ENCODE measurements at places on chromosomes 13 and 19.

- DNase-seq: no peak
These were observed 178.2 kb downstream of the ENOX1 start for GRCh38 chr13:43608400-43609137.

DNA sequence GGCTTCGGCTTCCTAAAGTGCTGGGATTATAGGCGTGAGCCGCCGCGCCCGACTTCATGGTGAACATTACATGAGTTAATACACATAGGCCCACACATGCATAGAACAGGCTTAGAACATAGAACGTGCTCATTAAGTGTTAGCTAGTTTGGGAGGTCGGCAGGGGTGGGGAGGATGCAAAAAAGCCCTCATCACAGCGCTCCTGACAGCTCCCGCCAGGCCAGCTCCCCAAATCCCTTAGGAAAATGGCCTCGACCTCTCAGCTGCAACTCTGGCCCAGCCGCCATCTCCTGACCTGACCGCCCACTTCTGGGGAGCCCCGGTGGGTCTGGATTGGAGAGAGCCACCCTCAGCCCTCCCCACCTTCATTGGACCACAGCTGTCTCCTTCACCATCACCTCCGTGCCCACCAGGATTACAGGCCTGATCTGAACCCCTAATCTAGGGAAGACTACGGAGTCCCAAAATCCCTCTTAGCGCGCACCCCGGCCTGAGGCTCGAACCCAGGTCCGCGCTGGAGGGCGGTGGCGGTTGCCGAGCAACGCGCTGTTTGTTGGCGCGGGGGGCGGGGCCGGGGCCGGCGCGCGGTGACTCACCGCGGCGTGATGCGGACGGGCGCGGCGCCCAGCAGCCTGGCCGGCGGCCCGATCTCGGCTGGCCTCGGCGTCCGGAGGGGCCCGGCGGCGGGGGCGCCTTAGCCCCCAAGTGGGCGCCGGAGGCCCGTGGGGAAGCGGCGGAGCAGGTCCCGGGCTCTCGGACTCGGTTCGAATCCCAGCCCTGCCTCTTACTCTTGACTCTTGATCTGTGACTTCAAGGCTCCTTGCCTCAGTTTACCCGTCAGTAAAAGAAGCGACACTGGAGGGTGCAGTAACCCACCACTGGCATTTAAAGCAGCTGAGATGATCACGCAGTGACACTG is 26.7 kb upstream of the NANOS3 start:
- DNase-seq: no peak

GRCh38 chr19:40836754-40837429 is 13.4 kb downstream of the CYP2A6 start:
- DNase-seq: no peak

DNA sequence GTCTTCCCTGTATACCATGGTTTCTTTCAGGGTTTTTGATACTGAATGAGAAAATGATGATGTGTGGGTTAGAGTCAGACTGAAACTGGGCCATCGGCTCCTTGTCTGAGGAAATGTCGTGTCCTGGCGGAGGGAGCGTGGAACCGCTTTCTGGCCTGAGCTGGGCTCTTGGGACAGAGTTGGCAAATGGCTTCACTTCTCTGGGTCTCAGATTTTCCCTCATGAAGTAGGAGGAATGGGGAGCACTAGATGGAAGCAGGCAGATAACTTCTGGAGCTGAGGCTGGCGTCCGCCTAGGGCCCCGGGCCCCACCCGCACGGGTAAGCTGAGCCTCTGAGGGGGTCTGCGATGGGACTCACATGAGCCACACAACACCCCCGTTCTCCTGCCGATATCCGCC is 133.3 kb upstream of the WASF3 start:
- no peak for DNase-seq

- no peak for DNase-seq
These were observed 514.5 kb downstream of the IRS2 start for GRCh38 chr13:109271555-109272541.

- DNase-seq: no peak
These were observed 518 bp downstream of the TFDP1 start for GRCh38 chr13:113584870-113585671.

DNA sequence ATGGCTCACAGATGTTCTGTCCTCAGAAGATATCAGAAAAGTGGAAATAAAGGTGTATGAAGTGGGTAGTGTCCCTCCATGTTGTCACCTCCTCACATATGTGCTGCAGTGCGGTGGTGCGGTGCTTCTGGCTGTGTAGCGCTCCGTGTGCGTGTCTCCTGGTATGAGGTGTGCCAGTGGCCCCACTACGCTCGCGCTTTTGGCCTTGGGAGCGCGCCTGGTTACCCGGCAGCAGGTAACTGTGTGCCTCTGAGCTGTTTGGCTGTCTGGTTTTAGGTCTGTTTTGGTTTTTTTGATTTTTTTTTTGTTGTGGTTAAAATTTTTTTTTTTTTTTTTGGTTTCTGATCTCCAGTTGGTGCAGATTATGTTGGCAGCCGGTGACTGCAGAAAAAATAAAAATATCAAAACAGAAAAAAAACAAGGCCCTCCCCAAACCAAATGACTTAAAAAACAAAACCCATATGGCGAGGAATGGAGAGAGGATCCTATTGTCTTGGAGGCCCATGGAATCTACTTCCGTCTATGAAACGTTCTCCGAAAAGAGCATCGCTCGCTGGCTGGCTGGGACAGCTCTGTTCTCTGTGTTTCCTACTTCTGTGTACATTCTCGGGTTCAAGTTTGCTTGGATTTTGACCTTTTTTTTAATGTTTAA is 7.9 kb downstream of the HNRNPL start:
- DNase-seq: no peak

DNA sequence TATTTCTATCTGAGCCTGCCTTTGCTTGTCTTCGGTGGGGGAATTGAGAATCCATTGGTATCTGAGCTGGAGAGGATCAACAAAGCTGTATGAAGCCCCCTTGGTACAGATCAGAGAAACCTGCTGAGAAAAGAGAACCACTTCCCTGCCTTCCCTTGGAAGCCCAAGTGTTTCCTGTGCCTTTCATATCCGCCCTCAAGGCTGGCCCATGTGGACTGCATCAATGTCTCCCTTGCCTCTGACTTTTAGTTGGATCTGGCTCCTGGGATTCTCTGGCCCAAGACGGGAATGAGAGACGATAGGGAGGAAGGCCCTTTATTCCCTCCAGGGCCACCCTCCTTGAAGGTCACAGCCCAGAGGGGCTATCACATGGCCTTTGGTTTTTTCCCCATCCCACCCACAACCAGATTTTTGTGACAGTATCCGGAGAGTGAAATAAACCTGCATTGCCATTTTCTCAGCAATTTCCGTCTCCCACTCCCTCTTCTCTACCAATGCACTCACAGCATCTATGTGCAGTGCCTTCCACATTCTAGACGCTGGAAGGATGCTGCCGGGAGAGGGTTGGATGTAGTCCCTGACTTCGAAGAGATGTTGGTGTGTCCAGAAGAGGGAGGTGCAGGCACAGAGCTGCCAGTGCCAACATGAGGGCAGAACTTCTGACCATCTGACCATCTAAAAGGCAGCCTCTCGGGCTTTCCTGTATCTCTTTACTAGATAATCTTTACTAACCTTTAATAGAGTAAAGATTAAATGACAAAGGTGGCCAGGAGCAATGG is 63.8 kb downstream of the KCTD15 start:
- no peak for DNase-seq

- no peak for DNase-seq
These were observed 158.0 kb downstream of the DLEU7 start for GRCh38 chr13:50685491-50685890.

DNA sequence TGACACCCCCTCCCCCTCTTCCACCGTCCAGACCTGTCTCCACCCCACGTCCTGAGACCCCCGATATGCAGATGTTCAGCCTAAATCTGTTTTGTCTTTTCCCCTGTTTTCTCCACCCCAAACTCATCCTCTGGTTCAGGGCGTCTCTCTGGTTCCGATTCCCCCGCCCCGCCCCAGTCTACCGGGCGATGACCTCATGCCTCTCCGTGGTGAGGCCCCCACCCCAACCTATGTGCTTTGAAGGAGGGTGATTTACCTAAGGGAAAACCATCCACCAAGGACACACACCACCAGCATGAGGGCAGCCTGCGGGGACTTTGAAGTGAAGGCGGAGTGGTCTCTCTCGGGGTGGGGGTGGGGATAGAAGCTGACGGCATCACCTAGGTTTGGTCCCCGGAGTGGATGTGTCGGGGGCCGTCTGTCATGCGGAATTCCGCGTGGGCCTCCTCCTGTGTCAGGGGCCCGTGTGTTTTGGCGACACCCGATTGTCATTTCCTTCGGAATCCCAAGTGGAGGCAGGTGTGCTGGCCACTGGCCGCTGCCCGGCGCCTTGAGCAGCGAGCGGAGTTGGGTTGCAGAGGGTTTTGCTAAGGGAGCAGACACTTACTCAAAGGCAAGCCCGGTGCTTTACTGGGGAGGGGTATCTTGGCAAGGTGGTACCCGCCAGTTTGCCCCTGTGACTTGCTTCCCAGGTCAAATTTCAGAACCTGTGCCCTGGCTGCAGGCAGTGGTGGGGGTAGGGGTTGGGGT is 1.4 kb downstream of the FZR1 start:
- no peak for DNase-seq

DNA sequence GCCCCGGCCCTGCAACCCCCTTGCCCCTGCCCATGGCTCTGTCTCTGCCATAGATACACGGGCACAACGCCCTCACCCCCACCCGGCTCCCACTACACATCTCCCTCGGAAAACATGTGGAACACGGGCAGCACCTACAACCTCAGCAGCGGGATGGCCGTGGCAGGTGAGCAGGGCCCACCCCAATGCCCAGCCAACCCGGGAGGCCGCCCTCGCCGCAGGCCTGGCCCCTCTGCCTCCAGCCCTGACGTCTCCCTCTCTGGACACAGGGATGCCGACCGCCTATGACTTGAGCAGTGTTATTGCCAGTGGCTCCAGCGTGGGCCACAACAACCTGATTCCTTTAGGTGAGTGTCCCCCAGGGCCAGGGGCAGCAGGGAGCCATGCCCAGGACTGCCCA is 7.7 kb downstream of the YIPF2 start:
- no peak for DNase-seq

DNA sequence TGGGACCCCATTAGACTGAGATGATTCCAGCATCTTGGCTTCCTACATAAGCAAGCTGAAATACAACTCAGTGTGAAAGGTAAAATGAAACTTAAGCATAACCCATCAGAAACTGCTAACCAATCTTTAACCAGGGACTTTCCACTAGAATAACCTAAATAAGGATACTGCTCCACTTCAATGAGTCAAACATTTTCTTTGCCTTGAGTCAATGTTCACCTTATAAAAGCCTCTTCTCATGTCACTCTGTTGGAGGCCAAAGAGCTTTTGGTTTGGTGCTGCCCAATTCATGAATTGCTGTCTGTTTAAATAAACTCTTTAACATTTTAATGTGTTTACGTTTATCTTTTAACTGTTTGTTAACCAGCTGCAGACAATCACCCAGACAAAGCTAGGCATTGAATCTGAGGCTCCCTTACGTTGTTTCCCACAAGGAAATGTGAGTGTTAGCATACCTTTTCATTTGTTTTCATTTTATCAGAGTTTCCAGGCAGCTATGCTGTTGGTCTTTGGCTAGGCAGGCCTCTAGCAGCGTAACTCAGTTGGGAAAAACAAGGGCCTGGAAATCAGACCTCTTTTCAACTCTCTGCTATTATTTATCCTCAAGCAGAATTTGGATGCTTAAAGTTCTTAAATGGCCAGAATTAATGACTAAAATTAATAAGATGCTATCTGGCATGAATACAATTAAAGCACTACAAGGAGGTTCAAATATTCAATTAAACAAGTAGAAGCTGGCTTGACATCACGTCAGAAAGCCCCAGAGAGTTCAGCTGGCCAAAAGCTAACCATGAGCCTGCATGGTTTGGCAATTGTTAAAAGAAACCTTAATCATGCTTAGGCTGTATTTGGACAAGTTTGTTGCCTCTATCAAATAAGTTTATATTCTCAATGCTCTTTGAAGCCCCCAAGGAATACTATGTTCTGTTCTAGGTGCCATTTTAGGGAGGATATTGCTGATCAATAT is 200.2 kb downstream of the DCLK1 start:
- no peak for DNase-seq

DNA sequence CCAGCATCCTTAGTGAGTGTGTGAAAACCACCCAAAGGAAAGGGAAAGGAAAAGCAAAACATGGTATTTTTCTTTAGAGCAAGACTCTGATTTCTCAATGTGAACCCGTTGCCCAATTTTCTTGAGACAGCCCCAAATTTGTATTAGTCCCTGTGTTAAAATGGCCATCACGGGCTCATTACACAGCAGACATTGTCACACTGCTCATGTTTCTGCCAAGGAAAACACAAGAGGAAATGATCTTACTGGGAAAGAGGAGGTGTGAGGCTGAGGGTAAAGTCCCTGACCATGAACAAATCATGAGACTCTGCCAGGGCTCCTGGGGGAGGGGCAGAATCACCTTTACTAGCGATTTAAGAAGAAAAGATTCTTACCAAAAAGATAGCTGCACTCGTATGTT is 54.4 kb downstream of the FAM124A start:
- DNase-seq: no peak

DNA sequence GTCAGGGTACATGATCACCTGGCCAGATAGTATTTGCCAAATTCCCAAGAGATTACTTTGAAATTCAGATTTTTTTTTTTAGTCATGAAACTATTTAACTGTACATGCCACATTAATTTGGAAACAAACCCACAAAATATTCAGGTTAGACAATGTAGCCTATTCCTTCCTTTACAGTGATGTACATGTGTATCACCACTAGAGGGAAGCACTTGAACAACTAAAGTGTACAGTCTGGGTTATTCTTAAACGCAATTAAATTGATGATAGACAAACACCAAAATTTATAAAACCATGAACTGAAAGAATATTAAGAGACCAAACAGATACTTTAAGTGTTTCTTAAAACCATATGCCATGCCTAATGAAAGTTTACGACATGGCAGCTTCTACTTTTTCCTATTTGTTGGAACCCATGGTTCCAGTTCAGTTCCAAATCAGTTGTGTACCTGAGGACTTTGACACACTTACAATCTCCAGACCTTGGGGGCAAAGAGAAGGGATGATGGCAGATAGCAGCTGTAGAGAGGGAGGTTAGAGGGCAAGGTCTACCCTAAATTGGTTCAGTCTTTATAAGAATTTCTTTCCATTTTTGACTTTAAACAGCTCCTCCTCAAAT is 52.8 kb downstream of the TNFSF13B start:
- no peak for DNase-seq

GRCh38 chr13:96159725-96160124 is 69.8 kb downstream of the HS6ST3 start:
- DNase-seq: no peak

- DNase-seq: no peak
These were observed 14.5 kb upstream of the ICAM3 start for GRCh38 chr19:10353793-10354391.

GRCh38 chr19:14672188-14672872 is 2.3 kb downstream of the ADGRE3 start:
- no peak for DNase-seq

DNA sequence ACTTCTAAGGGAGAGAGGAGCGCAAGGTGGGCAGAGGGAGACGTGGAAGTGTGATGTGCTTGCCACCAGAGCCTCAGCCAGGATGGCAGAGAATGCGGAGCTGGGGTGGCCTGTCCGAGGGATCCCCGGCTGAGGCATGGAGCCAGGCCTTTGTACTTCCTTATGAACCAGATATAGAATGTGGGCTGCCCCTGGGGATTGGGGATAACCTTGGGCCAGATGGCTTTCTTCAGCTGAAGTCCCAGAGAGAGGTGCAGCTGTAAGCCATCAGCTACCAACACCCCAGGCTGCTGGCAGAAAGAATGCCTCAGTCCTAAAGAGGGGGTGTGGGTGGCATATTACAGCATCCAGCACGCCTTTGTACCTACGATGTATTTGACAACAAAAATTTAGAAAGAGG is 25.5 kb upstream of the FBXO17 start:
- no peak for DNase-seq

- DNase-seq: no peak
These were observed 25.6 kb downstream of the DHRS12 start for GRCh38 chr13:51778392-51778791.
